ENCODE measurements at places on chromosomes 4 and X. TPM values are rescaled to one million over a fixed set of nuclear protein-coding genes. Genes with fewer than 3 reads are reported as not detected.

DNA sequence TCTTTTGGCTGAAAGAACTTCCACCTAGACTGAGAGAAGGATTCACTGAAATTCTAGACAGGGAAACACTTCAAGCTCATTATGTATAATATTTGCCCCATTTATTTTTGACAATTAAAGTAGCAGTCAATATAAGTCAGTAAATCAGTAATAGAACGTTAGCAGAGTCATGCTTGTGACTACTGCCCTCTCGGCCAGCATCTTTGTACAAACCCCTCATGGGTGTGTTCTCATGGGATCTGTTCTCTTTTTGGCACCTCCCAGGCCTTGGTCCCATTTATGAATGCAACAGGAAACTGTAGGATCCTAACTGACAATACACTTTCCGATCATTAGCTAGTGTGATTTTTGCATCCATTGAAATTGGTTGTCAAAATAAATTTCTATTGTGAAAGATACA lies 2.9 kb downstream of the MSL3 start:
- H3K36me3 ChIP-seq, result no peaks in the 10 kb centered on the region
- H3K27me3 ChIP-seq, result peaks cover 6% of the 10 kb centered on the region
- H3K4me3 ChIP-seq, result no peak overlapping the region
- H3K27ac ChIP-seq, result no peak overlapping the region
- DNase-seq, result no peak

GRCh38 chrX:50801135-50801534 lies 12.9 kb downstream of the SHROOM4 start:
- no peaks in the 10 kb centered on the region for H3K4me1 ChIP-seq
- DNase-seq, result no peak
- H3K4me3 ChIP-seq, result no peak overlapping the region
- no peaks in the 10 kb centered on the region for H3K36me3 ChIP-seq
- no peaks in the 10 kb centered on the region for H3K27me3 ChIP-seq

Gene TMEM255A
- 7.6 TPM for total RNA-seq

Gene CCSER1
- 15.7 TPM for total RNA-seq

DNA sequence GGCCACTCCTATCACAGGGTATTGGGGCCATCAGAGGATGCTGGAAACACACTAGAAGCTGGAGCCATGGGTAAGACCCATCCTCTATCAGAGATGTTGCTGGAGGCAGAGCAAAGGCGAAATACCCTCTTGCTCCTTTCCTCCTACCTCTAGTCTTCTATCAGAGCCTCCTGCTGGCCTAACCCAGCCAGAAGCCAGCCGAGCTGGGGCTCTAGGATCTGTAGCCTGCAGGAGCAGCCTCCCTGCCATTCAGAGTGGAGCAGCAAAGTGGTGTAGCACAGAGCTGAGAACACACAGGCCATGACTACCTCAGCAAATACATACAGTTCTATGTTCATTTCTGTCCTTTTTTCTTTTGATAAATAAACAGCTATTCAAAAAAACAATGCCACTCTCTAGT lies 35.7 kb downstream of the GATB start:
- no peaks in the 10 kb centered on the region for H3K27me3 ChIP-seq
- no peaks in the 10 kb centered on the region for H3K36me3 ChIP-seq
- no peak for DNase-seq
- H3K27ac ChIP-seq, result no peak overlapping the region

Gene ERAS
- not detected for total RNA-seq

- H3K4me3 ChIP-seq, result no peak overlapping the region
- H3K27me3 ChIP-seq, result peaks cover 5% of the 10 kb centered on the region
- H3K4me1 ChIP-seq, result peaks cover 1% of the 10 kb centered on the region
- DNase-seq, result no peak
- no peak overlapping the region for H3K27ac ChIP-seq
Observed at GRCh38 chr4:165059386-165059785, 5.7 kb downstream of the TRIM75 start.

Gene VEGFC
- total RNA-seq, result not detected

Gene ANAPC10
- 16.2 TPM for total RNA-seq
